OCI-M1 (cell line): ENCODE measurements at places on chromosomes 11 and 22.

DNA sequence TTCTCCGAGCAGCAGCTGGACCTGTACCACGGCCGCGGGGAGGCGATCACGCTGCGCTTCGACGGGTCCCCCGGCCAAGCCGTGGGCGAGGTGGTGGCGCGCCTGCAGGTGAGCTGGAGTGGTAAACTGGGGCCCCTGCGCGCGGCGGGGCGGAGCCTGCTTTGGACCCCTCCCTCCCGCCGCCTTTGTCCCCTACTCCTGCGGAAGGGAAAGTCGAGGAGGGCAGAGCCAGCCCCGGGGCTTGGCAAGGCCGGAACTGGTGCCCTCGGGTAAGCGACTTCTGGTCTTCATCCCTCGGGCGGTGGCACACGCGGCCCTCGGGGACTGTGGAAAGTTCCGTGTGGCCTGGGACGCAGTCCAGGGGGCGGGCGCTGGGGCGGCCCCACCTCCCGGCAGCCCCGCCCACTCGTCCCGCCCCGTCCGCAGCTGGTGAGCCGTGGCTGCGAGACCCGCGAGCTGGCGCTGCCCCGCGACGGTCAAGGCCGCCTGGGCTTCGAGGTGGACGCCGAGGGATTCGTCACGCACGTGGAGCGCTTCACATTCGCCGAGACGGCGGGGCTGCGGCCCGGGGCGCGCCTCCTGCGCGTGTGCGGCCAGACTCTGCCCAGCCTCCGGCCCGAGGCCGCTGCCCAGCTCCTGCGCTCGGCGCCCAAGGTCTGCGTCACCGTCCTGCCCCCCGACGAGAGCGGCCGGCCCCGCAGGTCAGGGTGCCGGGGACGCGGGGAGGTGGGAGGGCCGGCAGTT is 9.2 kb downstream of the SIPA1 start:
- no peak for DNase-seq

DNA sequence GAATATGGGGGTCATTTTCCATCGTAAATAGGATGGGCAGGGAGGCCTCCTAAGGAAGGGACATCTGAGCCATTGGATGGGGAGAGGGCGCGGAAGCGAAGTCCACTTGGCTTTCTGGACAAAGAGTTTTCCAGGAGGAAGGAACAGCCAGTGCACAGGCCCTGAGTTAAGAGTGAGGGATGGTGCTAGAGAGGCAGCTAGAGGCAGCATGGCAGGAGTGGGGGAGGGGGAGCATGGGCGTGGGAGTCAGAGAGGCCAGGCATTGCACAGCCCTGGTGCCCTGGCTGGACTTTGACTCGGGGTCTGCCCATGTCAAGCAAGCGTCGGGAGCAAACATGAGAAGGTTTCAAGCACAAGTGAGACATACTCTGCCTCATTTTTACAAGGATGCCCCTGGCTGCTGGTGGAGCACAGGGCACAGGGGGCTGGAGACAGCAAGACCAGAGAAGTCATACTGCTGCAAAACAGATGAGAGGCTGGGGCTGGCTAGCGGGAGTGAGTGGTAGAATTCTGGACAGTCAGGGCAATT is 9.0 kb downstream of the GNAZ start:
- no peak for DNase-seq

DNA sequence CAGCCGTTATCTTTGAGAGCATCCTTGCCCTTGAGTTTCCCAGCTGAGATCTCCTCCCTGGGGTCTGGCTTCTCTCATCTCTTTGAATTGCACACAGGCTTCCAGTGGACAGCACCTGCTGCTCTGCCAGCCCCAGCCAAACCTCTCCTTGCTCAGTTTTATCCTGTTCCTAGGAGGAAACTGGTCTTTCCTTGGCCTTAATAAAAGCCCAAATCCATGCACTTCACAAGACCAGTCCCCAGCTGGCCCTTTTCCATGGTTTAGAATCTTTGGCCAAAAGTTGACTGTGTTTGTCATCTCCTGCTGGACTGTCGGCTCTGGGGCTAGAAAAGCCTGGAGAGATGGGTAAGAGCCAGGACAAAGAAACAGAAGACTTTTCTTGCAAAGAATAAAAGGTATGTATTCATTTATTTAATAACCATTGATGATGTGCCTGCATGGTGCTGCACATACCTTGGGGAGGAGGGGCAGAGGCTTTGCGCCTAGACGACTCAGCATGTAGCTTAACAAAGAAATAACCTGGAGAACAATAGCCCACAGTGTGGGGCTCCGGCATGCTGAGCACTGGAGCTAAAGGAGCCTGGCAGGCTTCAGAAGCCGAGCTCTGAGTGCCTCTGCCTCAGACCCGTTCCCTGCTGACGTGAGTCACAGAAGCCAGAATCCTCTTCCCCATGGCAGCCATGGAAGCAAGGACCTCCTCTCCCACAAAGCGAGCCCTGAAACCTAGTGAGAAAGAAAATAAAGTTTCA is 319.3 kb upstream of the B3GAT1 start:
- DNase-seq = no peak

GRCh38 chr11:122954455-122954854 is 27.2 kb downstream of the BSX start:
- no peak for DNase-seq

DNA sequence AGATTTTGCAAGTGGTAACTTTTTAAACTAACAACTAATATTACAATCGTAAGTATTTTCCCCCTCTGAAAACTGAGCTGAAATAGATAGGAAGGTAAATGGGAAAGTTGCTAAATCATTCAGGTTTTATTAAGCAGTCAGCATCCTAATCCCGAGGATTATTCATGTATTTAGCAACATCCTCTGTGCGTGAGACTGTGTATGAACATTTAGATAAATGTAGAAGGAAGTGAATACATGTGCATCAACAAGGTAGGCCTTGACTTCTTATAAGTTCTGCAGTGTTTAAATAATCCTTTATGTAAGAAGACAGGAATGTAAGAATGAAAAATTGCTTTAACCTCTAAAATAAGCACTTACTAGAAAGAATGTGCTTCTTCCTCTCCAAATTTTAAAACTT is 745.9 kb upstream of the TENM4 start:
- DNase-seq = no peak

DNA sequence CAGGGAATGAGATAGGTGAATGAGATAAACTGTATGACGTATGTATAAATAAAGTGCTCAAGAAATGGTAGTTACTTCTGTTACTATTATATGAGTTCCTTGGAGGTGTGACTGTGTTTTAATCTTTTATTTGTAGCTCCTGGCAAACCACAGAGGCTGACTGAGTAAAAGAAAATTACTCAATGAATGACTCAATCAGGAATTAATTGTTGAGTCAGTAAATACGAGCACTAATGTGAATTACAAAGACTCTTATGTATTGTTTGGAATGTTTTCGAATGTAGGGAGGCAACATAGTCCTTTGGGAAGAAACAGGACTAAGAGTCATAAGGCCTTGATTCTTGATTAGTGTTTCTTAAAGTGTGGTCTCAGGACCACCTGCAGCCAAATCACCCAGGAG is 51.1 kb upstream of the BLID start:
- no peak for DNase-seq

GRCh38 chr11:67541198-67541597 is 18.0 kb upstream of the CABP2 start:
- DNase-seq = no peak

- no peak for DNase-seq
Measured at GRCh38 chr11:18934195-18934814, 4.9 kb downstream of the MRGPRX1 start.
